ENCODE measurements at places on chromosomes 12 and 14. TPM values are rescaled to one million over a fixed set of nuclear protein-coding genes. Genes with fewer than 3 reads are reported as not detected.

- DNase-seq, result peak; percentile 76
Observed at GRCh38 chr12:108884116-108885012, 4.5 kb downstream of the DAO start.

DNA sequence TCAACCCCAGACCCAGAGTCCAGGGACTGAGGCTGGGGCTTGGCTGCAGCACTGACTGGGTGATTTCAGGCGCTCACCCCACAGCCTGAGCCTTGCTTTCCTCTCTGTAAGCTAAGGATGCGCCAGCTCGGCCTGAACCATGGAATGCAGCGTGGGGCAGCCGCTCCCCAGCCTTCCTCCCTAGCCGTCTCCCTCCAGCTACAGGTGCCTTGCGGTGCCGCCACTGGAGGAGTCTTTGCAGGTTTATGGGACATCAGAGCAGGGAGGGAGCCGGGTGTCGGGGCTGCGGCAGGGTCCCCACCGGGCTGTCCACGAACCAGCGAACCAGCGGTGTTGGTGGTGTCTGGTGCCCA is 19.4 kb downstream of the PPP2R5C start:
- DNase-seq, result no peak

DNA sequence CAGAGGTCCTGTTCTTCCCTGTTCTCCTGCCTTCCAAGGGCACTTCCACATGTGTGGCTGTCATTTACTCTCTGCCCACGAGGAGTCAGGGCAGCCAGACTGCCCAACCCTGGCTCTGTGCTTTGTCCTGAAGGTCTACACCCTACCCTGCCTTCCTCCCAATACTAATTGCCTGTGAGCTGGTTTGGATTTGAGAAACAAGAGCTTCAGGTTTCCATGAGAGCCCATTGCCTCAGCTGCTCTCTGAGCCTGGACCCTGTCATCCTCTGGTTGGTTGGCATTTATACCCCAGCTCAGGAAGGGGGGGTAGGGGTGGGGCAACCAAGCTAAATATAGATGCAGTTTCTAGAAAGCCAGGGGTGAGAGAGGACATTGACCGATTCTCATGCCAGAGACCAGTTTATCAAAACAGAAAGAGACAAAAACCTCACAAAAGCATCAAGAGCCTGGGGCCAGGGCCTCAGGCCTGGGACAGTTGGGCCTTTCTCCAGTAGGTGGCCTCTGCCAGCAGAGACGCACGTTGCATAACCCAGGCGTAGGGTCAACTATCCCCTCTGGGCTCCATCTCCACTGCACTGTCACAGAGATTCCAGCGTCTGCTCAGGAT is 34.5 kb downstream of the VDR start:
- DNase-seq, result peak; percentile 28

CARMIL3 gene
- total RNA-seq, result not detected

MSI1 gene
- not detected for total RNA-seq

CAPZA3 gene
- total RNA-seq, result not detected

PLD4 gene
- total RNA-seq, result not detected

RNASE7 gene
- total RNA-seq, result not detected

MAP4K5 gene
- 120 TPM for total RNA-seq

Data from PC-3 (cell line).